ENCODE measurements at places on chromosomes 5 and 9. TPM values are rescaled to one million over a fixed set of nuclear protein-coding genes. Genes with fewer than 3 reads are reported as not detected.
A peak's percentile ranks its signal among the peaks of the same experiment; 100 is the strongest.

Gene MED22
- polyA plus RNA-seq, result 3.1 TPM

- no peak for DNase-seq
Measured at GRCh38 chr9:4258320-4259090, 41.4 kb downstream of the GLIS3 start.

Gene PHYHD1
- polyA plus RNA-seq, result 72.8 TPM

DNA sequence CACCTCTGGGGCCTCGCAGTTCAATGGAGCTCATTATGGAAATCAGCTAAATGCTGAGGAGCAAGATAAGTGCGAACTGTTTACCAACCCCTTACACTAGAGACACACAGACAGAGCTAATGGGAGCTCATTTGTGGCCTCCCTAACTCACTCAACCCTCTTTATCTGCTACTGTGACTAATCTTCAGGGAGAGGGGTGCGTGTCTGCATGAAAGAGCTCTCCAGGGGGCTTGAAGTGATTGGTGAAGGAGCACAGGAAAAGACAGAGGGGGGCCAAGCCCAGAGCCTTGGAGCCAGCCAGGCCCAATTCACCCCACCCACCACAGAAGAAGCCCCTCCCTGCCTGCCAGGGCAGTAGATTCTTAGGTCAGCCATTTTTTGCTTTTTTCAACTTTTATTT lies 466.8 kb upstream of the BRINP1 start:
- DNase-seq, result no peak

GRCh38 chr9:117454711-117455110 lies 39.9 kb upstream of the ASTN2 start:
- no peak for DNase-seq

Gene SPINK4
- polyA plus RNA-seq, result not detected

Gene CAMK4
- polyA plus RNA-seq, result 1.2 TPM

DNA sequence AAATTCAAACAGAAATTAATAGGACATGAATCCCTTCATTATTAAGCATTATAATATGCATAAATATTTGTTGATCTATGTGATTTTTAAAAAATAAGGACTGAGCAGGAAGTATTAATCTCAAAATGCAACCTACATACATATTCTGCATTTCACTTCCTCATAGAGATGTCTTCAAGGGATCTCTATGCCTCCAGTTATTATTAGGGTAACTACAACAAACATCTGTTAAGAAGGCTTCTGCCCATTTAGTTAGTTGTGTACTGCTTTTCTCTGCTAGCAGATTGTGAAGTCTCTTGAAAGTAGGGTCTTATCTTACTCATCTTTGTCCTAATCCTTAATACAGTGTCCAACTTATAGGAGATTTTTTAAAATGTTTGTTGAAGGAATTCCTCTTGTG lies 414.1 kb downstream of the ACTL7B start:
- DNase-seq, result no peak

Gene TLX3
- polyA plus RNA-seq, result not detected

GRCh38 chr5:97434021-97434420 lies 251.0 kb upstream of the RIOK2 start:
- no peak for DNase-seq

- DNase-seq, result no peak
Measured at GRCh38 chr5:170769246-170769645, 14.3 kb upstream of the GABRP start.

DNA sequence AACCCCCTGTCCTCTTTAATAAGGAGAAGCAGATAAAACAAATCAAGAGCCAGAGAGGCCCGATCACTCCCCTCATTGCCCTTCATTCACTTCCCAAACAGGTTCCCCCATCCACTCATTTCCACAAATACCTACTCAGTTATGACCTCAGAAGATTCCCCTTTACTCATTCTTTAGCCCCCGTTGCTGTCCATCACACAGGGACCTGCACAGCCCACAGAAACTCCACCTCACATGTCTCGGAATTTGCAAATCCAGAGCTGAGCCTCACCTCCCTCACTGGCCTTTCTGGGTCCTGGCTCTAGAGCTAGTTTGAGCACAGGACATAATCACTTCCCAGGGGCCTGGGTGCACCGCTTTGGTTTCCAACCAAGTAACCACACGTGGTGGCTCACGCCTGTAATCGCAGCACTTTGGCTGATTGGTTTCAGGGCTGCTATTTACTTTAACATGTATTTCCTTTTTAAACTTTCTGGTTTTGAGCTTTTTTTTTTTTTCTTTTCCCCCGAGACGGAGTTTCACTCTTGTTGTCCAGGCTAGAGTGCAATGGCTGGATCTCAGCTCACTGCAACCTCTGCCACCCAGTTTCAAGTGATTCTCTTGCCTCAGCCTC lies 17.8 kb downstream of the ATP6V0E1 start:
- DNase-seq, result no peak

Gene NIPAL4
- polyA plus RNA-seq, result not detected

- no peak for DNase-seq
Measured at GRCh38 chr5:6592601-6593000, 40.2 kb downstream of the NSUN2 start.

Gene OLFM1
- 5.9 TPM for polyA plus RNA-seq

Gene TBCA
- 338 TPM for polyA plus RNA-seq

DNA sequence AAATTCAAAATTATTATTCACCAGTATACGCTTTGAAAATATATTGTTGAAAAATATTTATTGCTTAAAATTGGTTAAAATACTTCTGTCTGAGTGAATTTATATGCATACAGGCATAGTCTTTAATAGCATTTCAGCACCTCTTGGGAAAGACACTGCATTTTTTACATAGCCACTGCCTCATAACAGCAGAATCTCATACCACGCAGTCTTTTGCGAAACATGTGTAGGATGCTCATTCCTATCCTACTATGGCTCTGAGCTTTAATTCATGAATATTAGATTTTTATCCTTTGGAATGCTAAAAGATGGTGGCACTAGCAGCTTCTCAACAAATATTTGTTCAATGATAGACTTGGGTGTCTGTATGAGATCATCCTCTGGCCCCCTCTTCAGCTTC lies 94.0 kb upstream of the SH3GL2 start:
- DNase-seq, result no peak

DNA sequence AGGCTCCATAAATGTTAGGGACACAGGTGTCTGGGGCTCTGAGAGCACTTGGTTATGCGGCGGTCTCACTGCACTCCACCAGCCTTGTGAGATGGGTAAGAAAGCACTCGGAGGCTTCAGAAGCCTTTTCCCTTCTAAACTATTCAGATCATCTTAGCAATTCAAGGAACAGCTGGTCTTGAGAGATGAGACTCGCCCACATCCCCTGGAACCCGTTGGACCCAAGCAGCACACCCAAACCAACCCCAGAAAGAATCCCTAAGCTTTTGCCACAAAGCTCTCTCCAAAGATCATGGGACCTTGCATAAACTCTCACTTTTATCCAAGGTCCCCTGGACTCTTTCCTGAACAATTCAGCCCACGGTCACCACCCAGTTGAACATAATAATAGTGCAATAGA lies 90.2 kb downstream of the RAPGEF1 start:
- no peak for DNase-seq

Gene C9orf57
- not detected for polyA plus RNA-seq

- no peak for DNase-seq
Measured at GRCh38 chr5:14174230-14174636, 31.1 kb downstream of the TRIO start.

Gene NFIB
- polyA plus RNA-seq, result 11.7 TPM

GRCh38 chr5:74382987-74383593 lies 257.4 kb downstream of the ENC1 start:
- DNase-seq, result no peak

Gene PLEKHG4B
- 0.01 TPM for polyA plus RNA-seq

Gene PPP2CA
- 43.3 TPM for polyA plus RNA-seq

DNA sequence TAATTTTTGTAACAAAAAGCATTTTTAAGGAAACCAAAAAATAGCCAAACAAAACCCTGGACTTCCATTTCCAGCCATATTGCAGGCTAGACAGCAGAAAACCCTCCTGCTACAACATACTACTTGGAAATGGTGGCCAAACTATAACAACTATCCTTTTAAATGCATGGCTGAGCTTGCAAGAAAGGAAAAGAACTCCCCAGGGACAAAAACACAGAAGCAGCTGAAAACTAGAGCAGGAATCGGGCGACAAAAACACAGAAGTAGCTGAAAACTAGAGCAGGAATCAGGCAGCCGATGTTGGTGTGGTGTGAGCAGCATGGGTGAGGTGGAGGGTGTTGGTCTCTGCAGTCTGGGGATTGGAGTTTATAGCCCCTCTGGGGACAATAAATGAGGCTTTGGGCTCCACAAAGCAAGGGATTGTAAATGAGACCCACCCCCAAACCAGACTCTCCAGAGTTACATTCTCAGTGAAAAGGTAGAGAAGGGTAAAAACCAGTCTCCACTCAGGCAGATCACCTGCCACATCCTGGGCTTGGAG lies 95.2 kb downstream of the C9orf50 start:
- DNase-seq, result no peak

Gene IL13
- not detected for polyA plus RNA-seq

- DNase-seq, result no peak
Measured at GRCh38 chr5:95417971-95418370, 26.8 kb downstream of the FAM81B start.

- no peak for DNase-seq
Measured at GRCh38 chr5:169472544-169472943, 111.0 kb upstream of the SPDL1 start.

Gene TSLP
- polyA plus RNA-seq, result 1.6 TPM

DNA sequence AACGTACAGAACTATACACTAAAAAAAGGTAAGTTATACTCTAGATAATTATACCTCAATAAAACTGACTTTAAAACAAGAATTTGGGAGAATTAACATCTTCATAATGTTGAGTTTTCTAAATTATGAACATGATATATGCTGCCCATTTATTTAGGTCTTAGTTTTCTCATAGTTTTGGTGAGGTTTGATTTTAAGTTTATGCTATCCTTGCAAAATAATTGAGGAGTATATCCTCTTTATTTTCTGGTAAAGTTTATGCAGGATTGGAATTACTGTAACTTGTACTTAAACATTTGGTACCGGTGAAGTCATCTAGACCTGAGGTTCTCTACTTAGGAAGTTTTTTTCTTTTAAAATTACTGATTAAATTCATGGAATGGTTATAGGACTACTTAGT lies 38.9 kb upstream of the RNU6ATAC start:
- DNase-seq, result no peak

Gene RPL7A
- 215 TPM for polyA plus RNA-seq

DNA sequence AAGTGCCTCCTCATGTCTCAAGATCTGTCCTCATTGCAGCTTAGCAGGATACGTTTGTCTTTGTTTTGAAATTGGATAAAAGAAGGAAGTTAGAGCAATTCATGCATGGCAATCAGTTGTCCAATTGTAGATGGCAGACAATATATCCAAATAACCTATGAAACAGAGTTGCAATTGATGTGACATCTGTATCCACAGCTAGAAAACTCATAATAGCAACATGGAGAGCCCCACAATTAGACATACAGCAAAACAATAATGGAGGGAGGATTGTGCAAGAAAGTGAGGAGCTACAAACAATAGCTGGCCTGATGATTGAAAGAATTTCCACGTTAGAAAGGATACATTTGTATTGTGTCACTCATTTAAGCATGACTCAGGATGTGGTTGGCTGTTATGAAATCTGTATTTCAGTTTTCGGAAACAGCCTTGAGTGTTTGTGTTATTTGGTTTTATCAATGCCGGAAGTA lies 132.0 kb downstream of the FAM174A start:
- DNase-seq, result no peak

DNA sequence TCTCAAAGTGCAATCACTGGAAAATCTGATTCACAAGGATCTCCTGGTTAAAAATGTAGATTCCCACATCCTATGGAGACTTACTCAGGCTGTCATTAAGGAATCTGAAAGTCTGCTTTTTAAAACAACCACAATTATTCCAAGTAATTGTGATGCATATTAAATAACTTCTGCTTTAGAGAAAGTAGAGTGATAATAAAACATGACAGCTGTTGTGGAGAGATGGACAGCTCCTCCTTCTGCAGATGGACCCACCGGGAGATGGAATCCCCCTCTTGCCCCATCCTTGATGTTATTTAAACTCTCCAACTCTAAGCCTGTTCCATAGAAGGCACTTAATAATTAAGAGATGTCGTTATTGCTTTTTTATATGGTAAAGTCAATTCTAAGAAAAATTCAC lies 802.2 kb downstream of the CDH12 start:
- no peak for DNase-seq

DNA sequence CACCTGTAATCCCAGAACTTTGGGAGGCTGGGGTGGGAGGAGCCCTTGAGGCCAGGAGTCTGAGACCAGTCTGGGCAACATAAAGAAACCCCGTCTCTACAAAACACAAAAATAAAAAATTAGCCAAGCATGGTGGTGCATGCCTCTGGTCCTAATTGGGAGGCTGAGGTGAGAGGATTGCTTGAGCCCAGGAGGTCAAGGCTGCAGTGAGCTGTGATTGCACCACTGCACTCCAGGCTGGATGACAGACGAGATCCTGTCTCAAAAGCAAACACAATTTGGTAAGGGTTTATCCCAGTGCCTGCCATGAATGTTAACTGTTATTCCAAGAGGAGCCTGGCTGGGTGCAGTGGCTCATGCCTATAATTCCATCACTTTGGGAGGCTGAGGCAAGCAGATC lies 71.1 kb downstream of the LHX2 start:
- no peak for DNase-seq

GRCh38 chr5:100430268-100431195 lies 104.6 kb upstream of the FAM174A start:
- peak; percentile 42 for DNase-seq

DNA sequence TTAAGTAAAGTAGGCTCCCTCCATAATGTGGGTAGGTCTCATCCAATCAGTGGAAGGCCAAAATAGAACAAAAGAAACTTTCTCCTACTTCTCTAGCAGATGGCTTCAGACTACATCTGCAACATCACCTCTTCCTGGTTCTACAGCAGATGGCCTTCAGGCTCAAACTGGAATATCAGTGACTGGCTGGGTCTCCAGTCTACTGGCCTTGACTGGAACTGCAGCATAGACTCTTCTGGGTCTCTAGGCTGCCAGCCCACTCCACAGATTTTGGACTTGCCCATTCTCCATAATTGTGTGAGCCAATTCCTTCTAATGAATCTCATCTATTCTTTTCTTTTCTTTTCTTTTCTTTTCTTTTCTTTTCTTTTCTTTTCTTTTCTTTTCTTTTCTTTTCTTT lies 64.8 kb downstream of the ACER2 start:
- no peak for DNase-seq

Gene GCNT4
- 0.25 TPM for polyA plus RNA-seq
